ENCODE measurements at places on chromosomes 5 and 9. TPM values are rescaled to one million over a fixed set of nuclear protein-coding genes. Genes with fewer than 3 reads are reported as not detected.

The PIP5K1B gene
- 14.9 TPM for total RNA-seq

The LCN9 gene
- total RNA-seq: not detected

The ELAVL2 gene
- 7.2 TPM for total RNA-seq

The PPIC gene
- total RNA-seq: 160 TPM

The FBN2 gene
- total RNA-seq: 875 TPM

The LCN1 gene
- total RNA-seq: not detected

The PKD2L2 gene
- 2.4 TPM for total RNA-seq

The PTPRD gene
- total RNA-seq: 29.1 TPM
